Mesenchymal stem cell (in vitro differentiated cells and primary cell): ENCODE measurements at places on chromosomes 11 and 22.
A peak's percentile ranks its signal among the peaks of the same experiment; 100 is the strongest.

DNA sequence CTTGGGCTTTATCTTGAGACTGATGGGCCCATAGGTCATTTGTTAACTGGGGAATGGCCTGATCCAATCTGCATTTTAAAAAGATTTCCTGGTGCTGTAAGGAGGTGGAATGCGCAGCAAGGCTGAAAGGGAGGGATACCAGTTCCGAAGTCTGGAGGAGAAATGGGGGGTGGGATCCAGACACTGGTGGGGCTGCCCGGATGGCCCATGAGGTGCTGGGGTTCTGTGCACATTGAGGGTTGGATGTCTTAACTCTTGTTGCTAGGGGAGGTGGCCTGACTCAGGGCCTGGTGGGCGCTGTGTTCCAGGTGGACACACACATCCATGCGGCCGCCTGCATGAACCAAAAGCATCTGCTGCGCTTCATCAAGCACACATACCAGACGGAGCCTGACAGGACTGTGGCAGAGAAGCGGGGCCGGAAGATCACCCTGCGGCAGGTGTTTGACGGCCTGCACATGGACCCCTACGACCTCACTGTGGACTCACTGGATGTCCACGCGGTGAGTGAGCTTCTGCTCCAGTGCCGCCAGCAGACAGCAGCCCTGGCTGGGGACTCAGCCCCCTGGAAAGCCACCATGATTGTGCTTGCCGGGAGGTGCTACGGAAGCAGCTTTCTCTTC, 38.1 kb downstream of the AMPD3 start:
- H3K27me3 ChIP-seq: no peaks in the 10 kb centered on the region
- H3K27ac ChIP-seq: no peak overlapping the region
- H3K4me1 ChIP-seq: peaks cover 23% of the 10 kb centered on the region
- peaks cover 55% of the 10 kb centered on the region for H3K36me3 ChIP-seq

DNA sequence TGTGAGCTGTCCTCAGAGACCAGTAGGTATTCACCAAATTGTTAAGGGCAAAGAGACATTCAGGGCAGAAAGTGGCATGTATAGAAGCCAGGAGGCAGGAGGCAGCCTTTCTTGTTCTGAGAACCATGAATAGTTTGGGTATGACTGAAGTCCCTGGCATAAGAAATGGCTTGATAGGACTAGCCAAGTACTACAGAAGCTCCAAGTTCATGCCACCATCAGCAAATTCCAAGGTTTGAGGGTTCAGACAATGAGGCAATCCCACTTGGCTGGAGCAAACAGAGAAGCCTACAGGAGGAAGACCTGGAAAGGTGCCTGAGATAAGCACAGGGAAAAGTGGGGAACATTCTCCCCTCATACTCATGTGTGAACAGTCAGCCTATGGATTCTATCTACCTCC, 25.8 kb downstream of the XRRA1 start:
- no peak overlapping the region for H3K27ac ChIP-seq
- H3K4me1 ChIP-seq: no peaks in the 10 kb centered on the region
- no peak for DNase-seq
- H3K36me3 ChIP-seq: peaks cover 13% of the 10 kb centered on the region
- no peak overlapping the region for H3K4me3 ChIP-seq

DNA sequence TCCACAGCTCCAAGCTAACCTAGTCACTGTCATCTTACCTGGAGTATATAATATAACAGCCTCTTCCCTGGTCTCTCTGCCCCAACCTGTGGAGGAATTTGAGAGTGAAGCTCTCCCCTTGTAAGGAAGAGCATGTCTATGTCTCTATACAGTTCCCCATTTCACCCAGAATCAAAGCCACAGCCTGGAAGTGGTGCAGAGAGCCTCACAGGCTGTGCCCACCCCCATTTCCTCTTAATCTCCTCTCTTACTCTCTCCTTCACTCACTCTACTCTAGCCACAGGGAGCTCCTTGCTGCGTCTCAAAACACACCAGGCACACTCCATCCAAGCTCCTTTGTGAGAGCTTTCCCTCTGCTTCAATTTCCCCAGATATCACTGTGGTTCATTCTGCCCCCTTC, 302.5 kb upstream of the ISX start:
- DNase-seq: no peak
- no peaks in the 10 kb centered on the region for H3K27me3 ChIP-seq
- no peaks in the 10 kb centered on the region for H3K4me1 ChIP-seq
- no peaks in the 10 kb centered on the region for H3K36me3 ChIP-seq
- H3K27ac ChIP-seq: no peak overlapping the region

DNA sequence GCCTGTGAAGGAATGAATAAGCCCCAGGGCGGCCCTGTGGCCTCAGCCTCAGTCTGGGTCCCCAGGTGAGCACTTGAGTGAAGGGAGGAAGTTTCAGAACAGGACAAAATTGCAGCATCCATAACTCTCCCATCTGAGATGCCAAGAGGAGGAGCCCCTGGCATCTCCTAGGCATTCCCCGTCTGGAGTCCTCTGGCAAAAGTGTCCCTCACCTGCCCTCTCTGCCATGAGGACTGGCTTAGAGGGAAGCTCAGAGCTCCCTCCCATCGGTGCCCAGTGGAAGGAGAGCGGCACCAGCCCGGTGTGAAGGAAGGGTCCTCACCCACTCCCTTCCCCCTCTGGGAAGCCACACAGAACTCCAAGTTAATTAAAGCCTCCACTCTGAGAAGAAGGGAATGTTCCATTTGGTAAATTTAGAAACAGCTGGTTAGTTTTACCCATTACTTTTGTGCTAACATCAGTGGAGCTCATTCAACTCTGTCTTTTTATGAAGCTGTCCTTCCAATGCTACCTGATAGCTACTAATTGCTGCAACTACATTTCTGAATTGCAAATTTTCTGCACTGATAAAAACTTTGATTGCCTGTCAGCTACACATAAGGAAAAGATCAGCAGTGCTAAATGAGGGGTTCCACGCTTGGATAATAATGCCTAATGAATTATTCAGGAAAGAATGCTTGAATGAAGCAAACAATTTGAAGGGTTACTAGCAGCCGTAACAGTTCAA, 123.3 kb upstream of the RCN1 start:
- no peaks in the 10 kb centered on the region for H3K4me1 ChIP-seq
- no peaks in the 10 kb centered on the region for H3K36me3 ChIP-seq
- H3K27ac ChIP-seq: no peak overlapping the region
- no peak overlapping the region for H3K4me3 ChIP-seq
- H3K27me3 ChIP-seq: peaks cover 43% of the 10 kb centered on the region

DNA sequence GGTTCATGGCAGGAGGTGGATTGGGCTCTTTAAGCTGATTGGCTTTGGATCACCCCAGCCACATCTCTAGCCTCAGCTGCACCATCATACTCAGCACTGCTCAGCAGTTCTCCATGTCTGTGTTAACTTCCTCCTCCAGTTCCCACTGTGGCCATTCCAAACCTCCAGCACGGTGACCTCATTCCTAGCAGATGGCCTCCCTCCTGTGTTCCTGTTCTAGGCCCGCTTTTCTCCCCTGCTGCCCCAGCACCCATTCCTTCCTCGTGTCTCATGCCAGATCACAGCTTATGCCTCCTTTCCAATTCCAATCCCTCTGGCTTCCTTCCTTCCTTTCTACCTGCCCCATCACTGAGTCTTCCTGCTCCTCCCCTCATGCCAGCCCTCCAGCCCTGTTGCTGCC, 96.1 kb downstream of the MICAL2 start:
- peaks cover 38% of the 10 kb centered on the region for H3K36me3 ChIP-seq
- no peak overlapping the region for H3K4me3 ChIP-seq
- H3K27me3 ChIP-seq: no peaks in the 10 kb centered on the region

DNA sequence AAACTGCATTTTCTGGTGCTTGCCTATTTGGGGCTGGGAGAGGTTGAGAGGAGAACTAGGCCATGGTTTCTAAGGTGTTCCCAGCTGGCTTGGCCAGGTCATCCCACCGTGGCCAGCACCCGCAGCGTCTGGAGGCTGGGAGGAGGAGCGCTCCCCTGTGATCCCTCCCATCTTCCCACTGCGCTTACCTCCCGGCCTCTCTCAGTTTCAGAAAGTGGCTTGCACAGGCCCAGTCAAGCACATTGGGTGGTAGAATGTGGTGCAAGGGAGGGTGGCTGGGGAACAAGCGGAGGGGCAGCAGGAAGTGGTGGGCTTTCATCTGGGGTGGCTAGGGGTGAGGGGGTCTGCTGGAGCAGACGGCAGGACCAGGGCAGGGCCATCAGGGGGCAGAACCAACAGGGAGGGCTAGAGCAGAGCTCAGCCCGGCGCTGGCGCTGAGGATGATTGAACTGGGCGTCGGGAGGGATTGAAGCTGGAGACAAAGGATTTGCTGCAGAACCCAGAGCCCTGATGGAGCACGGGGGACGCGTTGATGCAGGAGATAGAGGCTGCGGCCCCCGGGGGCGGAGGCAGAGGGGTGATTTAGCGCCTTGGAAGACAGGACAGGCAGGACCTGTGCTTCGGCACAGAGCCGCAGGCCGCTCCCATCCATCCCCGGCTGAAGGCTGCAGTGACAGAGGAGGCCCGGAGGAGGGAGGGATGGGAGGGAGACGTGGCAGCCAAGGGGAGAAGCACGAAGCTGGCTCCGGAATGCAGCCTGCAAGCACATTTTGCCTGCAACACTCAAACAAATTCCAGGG, 76.0 kb downstream of the TRIM29 start:
- peaks cover 1% of the 10 kb centered on the region for H3K4me1 ChIP-seq
- H3K36me3 ChIP-seq: no peaks in the 10 kb centered on the region
- H3K4me3 ChIP-seq: no peak overlapping the region
- peaks cover 76% of the 10 kb centered on the region for H3K27me3 ChIP-seq

DNA sequence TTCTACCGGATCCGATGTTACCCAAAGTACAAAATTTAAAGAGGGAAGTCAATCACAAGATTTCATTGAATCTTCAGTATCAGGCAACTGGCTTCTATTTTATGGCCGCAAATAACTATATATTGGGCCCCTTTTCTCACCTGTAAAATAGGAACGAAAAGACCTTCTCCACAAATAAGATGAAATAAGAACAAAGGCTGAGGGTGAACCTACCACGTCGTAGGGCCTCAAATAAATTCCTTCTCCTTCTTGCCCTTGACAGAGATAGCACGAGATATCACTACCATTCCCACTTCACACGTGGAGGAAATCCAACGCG, 794 bp upstream of the EMSY start:
- peaks cover 22% of the 10 kb centered on the region for H3K36me3 ChIP-seq
- peak overlapping the region; percentile 96 for H3K27ac ChIP-seq
- peak overlapping the region; percentile 90 for H3K4me3 ChIP-seq
- no peaks in the 10 kb centered on the region for H3K4me1 ChIP-seq
- H3K27me3 ChIP-seq: no peaks in the 10 kb centered on the region
- DNase-seq: no peak

DNA sequence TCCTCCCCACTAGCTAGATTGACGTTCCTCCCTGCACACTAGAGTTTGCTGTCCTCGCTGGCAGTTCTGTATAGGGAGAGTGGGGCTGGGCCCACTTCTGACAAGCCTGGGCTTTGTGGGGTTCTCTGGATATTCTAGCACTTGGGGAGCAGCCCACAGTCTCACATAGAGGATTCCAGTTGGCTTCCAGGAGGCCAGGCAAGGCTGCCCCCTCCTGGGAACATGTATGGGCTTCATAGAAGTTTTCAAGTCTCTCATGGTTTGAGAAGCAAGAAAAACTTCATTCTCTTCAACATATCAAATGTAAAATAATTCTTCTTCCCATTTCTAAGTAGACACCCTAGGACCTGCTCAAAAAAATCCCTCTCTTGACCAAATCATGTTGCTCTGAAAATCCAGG, 87.5 kb downstream of the NAV2 start:
- no peak overlapping the region for H3K27ac ChIP-seq
- no peak for DNase-seq
- H3K4me1 ChIP-seq: peaks cover 5% of the 10 kb centered on the region
- no peaks in the 10 kb centered on the region for H3K36me3 ChIP-seq

- H3K36me3 ChIP-seq: peaks cover 16% of the 10 kb centered on the region
- H3K4me1 ChIP-seq: peaks cover 3% of the 10 kb centered on the region
- H3K4me3 ChIP-seq: no peak overlapping the region
Observed at GRCh38 chr11:44172966-44173365, 77.5 kb downstream of the EXT2 start.

DNA sequence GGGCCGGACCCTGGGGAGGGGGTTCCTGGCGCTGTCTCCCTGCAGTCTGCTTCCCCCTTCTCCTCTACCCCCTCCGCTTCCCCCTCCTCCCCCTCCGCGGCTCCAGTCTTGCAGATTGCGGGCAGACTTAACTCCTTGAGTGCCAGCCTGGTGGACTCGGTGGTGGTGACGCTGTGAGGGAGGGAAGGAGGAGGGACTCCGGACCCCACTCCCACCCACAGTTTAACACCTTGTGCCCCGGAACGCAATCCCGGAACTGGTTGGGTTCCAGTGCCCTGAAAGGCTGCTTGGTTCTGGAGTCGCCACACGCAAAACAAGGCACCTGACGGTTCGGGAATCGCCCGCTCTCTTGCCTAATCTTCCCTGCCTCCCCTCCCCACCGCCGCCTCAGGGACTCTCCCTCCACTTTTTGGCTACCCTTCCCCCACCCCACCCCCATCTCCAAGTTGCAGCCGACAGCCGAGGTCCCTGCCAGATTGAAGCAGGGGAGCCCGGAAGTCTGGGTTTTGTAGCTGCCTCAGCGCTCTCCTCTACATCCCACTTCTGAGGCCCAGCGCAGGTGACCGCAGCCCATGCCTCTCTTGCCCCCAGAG, 3.9 kb upstream of the BCL9L start:
- peaks cover 14% of the 10 kb centered on the region for H3K4me1 ChIP-seq
- DNase-seq: peak; percentile 95
- H3K4me3 ChIP-seq: peak overlapping the region; percentile 90
- H3K27me3 ChIP-seq: peaks cover 7% of the 10 kb centered on the region

DNA sequence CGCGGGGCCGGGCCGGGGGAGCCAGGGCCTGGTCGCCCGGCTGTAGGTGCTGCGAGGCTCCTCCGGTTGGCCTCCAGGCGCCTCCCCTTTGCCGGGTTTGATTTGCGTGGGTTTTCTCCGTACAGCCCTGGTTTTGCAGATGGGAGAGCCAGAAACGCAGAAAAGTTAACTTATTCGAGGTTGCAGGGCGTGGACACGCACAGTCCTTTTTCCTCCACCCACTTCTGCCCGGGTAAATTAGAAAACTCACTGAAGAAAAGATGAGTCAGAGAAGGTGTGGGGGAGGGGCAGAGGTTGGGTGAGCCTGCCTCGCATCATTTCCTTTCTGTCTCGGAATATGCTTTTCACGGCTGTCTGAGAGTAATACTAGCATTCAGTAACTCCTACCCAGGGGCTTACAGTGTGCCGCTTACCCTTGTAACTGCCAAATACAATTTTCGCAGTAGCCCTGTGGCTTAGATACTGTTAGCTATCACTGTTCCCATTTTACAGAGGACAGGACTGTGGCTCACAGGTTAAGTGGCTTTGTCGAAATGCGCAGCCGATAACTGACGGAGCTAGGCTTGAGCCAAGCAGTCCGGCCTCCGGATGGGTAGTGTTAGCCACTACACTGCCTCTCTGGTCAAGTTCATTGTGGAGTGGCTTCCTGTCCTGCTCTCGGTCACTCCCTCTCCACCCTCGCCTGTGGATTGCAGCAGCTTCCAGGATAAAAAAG, 812 bp downstream of the FADD start:
- no peaks in the 10 kb centered on the region for H3K27me3 ChIP-seq
- peak overlapping the region; percentile 88 for H3K4me3 ChIP-seq
- peaks cover 38% of the 10 kb centered on the region for H3K4me1 ChIP-seq
- peak overlapping the region; percentile 86 for H3K27ac ChIP-seq
